ENCODE measurements at places on chromosomes 1 and 21. TPM values are rescaled to one million over a fixed set of nuclear protein-coding genes. Genes with fewer than 3 reads are reported as not detected.
A peak's percentile ranks its signal among the peaks of the same experiment; 100 is the strongest.

CACNA1S gene
- total RNA-seq, result not detected

DOCK7 gene
- 71.2 TPM for total RNA-seq

DNA sequence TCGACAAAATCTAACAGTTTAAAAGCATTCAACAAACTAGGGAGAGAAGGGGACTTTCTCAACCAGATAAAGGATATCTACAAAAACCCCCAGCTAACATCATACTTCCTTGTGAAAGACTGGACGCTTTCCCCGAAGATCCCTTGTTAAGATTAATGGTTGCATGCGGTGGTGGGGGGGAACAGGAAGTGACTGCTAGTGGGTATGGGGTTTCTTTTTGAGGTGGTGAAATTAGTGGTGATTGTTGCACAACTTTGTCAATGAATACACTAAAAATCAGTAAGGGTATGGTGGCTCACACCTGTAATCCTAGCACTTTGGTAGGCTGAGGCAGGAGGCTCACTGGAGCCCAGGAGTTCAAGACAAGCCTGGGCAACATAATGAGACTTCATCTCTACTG lies 26.9 kb upstream of the EYA3 start:
- DNase-seq, result peak; percentile 41

GRCh38 chr1:85280636-85281035 lies 4.2 kb upstream of the BCL10 start:
- DNase-seq, result no peak

DNA sequence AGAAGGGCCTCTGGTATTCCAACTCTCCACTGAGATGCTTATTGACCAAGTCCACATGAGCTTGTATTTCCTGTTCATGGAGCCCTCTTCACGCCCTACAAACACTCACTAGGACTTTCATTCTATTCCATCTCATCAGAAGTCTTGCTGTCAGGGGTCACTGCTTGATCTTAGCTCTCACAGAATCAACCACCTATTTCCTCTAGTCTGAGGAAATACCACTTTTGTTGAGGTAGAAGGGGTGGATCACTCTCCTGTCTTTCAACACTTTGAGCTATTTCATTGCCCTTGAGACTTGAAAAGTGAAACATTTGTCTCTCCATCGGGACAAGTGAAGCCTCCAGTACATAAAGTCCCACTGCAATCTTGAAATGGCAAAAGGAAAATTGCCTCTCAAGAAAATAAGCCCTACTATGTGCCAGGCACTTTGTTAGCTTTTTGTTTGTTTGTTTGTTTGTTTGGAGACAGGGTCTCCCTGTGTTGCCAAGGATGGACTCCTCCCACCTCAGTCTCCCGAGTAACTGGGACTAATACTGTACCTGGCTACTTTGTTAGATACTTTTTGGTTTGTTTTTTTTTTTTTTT lies 19.8 kb upstream of the FAM110D start:
- DNase-seq, result no peak

DNA sequence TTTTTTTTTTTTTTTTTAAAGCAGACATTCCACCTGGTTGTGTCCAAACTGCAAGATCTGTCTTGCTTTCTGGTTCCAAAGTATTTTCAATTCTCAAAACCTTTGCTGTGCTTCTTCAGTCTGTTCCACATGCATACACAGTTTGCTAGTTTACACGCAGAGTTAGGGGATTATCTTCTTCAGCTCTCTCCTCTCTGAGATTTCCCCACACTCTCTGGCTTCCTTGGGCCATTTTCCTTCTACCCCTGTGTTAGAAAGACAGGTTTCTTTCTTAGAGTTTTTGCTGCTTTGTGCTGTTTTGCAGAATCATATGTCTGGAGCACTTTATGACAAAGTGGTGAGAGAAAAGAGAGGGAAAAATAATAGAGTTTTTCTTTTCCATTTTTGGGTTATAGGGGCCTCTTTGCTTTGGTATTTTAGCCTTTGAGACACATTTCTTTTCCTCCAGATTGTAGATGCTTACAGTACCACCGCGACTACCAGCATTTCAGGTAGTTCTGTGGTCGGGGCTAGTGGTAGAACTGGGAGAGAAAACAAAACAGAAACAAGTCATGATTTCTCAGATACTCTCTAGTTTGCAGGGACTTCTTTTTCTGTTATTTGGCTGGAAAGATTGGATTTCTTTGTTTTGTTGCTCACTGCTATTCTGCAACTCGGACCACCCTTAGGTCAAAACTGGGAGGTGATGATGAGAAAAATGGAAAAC lies 66.3 kb downstream of the RABGAP1L start:
- no peak for DNase-seq

MNDA gene
- not detected for total RNA-seq

- DNase-seq, result peak; percentile 12
Measured at GRCh38 chr1:96072021-96072420, 649.6 kb upstream of the PTBP2 start.

- no peak for DNase-seq
Measured at GRCh38 chr1:170768929-170769328, 105.0 kb downstream of the PRRX1 start.

DNA sequence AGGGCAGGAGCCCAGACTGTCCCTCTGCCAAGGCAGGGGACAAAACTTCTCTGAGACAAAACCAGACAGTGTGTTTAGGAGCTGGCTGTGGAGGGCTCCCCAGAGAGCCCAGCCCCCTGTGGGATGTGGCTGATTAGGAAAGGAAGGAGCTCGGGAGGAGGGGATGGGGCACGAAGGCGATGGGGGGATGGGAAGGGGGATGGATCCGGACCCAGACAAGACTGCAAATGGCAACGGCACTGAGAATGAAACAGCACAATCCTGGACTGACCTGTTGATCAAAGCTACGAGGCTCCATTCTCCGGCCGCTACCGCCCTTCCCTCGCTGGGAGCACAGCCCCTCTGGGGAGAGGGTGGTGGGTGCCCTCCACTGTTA lies 33.1 kb downstream of the FOXO6 start:
- DNase-seq, result no peak

DNA sequence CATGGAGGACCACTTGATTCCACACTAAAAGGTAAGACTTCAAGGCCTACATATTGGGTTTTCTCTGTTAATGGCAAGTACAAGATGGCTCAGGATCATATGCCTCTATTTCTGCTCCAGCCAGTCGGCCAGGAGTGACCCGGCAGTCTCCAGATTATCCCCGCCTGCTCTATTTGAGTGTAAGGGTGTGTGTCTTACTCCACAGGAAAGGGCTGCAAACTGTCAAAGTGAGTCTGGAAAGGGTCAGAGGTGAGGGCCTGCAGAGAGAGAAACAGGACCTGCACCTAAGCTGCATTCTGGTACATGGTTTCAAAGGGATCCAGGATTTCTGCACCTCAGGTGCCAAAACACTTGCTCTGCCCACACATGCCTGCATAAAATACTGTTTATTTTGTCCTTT lies 9.2 kb downstream of the ZNF692 start:
- no peak for DNase-seq

DNA sequence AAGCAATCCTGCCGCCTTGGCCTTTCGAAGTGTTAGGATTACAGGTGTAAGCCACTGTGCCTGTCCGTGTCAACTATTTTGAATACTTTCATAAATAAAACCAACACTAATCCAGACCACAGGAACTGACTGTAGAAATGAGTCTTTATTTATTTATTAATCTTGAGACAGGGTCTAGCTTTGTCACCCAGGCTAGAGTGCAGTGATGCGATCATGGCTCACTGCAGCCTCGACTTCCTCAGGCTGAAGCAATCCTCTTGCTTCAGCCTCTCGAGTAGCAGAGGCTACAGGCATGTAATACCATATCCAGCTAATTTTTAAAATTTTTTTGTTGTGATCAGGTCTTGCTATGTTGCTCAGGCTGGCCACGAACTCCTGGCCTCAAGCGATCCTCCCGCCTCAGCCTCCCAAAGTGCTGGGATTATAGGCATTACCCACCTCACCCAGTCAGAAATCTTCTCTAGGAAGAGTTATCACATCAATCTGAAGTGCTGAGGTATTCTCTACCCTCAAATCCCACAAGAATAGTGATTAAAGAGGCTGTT lies 21.7 kb upstream of the CPLANE2 start:
- DNase-seq, result no peak

PKLR gene
- not detected for total RNA-seq

DNA sequence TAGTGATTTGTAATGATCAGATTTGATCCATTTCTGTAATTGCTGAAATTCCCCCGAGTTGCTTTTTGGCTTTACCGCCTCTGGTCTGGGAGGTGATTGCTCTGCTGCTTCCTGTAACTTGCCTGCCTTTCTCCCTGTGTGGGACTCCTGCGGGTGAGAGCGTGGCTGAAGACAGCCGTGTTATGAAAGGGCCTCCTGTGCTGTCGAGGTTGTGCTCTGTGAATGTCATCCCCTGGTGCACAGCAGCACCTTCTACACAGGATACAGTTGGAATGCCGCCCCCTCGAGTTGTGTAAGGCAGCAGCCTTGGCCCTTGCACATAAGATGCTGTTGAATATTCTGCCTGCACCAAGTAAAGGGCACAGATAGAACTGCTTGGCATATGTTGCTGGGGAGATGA lies 5.9 kb downstream of the SOD1 start:
- no peak for DNase-seq

BACE2 gene
- 16.8 TPM for total RNA-seq

DNA sequence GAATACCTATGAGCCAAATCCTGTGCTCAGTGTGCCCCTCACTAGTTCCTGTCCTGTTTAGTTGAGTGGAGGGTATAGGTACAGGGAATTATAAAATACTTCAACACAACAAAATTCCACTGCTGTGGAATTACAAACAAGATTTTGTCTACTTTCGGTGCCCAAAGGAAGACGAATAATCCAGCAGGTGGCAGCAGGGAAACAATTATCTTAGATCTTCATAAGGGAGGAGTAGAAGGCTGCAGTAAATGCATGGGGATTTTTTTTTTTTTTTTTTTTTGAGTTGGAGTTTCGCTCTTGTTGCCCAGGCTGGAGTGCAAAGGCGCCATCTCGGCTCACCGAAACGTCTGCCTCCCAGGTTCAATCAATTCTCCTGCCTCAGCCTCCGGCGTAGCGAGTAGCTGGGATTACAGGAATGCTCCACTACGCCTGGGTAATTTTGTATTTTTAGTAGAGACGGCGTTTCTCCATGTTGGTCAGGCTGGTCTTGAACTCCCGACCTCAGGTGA lies 2.0 kb upstream of the PIP5K1A start:
- peak; percentile 75 for DNase-seq

GRCh38 chr1:199174336-199174735 lies 535.5 kb downstream of the PTPRC start:
- DNase-seq, result no peak

LHX8 gene
- total RNA-seq, result 0.52 TPM

ITLN2 gene
- total RNA-seq, result not detected

DNA sequence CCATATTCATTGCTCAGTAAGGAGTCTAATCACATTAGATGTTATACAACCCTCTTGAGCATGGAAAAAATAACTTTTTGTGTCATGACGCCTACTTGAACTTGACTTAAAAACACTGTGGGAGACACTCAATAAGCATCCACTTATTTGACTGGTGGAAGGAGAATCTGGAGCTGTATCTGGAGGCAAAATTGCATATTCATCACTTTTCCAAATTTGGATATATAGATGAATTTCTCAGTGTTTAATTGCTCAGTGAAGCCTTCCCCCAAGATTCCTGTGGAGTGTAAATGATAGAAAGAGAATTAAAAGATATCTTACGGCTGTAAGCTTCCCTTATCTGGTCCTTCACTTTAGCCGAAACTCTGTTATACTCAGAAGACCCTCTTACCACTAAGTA lies 610.7 kb upstream of the ADGRL2 start:
- peak; percentile 2 for DNase-seq

DNA sequence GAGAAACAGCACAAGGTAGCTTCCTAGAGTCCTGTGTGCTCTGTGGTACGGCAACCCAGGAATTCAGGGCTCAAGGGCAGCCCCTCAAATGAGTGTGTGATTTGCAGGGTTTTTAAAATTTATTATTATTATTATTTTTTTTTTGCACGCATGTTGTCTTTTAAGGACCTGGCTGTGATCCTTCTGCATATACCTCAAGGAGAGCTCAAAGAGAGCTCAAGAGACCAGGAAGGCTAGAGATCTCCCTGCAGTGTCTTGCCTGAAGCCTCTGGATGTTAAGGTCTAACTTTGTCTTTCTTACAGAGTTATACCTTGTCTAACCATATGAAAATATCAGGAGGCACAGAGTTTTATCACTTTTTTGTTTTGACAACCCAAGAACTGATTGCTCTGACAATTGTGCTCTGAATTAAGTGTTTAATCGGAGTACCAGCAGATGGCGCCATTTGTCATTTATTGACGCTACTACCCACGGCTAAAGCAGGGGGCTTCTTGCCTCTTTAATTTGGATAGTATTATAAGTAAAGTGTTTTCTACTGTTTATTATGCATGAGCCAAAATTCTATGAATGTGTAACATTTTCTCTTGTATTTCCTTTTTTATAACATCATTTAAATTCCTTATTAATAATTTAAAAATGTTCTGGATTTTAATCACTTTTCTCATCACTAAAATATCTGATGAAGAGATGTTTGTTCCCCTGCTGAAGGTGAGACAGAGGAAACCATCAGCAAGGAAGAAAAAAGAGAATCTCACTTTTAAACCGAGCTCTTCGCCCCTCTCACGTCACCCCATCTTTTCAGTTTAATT lies 35.8 kb upstream of the LMO4 start:
- peak; percentile 27 for DNase-seq

GRCh38 chr1:51044199-51044598 lies 57.8 kb upstream of the C1orf185 start:
- no peak for DNase-seq

DNA sequence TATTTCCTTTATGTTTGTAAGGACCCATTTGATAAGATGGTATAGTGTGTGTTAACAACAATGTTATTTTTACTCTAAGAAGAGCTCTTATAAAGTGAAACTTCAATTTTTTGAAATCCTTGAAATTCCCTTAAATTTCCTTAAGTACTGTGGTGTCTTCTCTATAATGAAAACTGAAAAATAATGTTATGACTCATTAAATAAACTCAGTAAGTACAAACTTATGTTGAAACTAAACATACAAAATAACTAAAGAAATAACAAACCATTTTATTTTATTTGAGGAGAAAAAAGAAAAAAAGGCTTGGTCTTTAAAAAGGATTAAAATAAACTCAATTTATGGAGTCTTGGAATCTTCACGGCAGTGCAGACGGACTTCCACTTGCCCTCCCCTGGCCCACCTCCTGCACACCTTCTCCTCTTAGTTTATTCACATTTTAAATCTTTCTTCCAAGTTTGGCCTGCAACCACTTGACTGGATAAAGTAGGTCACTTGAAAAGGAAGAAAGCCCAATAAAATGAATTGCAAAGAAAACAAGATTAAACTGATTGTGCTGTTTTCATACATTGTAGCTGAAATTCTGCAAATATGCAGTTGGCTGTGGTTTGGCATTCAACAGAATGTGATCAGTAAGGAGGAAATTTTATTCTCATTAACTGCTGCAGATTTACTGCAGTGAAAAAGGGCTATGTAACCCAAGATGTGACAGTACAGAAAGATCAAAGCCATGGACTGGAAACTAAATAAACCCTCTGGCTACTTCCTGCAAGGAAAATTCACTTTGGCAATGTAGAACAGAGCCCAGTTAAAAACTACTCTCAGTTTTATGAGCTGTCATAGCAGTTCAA lies 48.5 kb upstream of the SCYL3 start:
- DNase-seq, result peak; percentile 69

DNA sequence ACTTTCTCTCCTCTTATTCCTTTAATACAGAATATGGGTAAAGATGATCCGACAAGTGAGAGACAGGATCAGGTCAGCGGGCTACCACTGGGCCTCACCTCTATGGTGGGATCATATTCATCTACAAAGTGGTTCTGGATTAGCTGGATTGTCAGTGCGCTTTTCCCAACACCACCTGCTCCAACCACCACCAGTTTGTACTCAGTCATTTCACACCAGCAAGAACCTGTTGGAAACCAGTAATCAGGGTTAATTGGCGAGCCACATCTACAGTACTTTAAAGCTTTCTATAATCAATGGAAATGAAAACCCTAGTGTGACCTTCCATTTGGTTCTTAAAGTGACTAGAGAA lies 643 bp downstream of the NRAS start:
- peak; percentile 8 for DNase-seq

- DNase-seq, result no peak
Measured at GRCh38 chr1:29757866-29758780, 521.8 kb downstream of the PTPRU start.

Data from astrocyte (in vitro differentiated cells and primary cell).